ENCODE measurements at places on chromosomes 16 and 17.

DNA sequence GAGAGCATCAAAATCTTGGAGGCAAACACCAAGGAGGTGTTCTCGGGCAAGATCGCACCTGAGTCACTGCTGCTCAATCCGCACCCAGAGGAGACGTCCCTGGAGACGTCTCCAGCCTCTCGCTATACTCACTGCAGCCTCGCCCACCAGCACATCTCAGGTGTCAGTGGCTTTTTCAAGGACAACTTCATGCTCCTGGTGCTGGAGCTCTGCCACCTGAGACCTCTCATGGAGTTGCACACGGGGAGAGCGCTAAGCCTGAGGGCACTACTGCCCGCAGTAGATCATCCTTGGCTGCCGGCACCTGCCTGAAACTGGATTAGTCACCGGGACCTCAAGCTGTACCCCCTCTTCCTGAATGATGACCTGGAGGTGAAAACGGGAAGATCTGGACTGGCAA lies 2.6 kb upstream of the MBTPS1 start:
- DNase-seq = no peak

DNA sequence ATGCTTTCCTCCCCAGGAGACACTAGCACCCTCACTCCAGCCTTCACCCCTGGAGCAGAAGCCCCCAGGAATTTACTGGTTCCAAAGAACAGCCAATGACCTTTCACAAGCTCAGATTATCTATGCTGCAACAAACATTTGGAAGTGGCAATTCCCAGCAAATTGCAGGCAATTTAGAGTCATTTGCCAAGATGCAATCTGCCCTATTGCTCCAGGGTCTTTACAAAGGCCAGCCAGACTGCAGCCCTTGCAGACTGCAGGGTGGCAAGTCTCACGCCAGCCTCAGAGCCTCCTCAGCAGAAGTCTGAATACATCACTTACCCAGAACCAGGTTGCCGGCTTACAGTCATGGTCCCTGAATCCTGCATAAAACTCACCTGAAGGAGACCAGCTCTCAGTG lies 21.8 kb downstream of the AXIN1 start:
- no peak for DNase-seq

- DNase-seq = no peak
Observed at GRCh38 chr17:4609761-4610160, 25.4 kb downstream of the SMTNL2 start.

DNA sequence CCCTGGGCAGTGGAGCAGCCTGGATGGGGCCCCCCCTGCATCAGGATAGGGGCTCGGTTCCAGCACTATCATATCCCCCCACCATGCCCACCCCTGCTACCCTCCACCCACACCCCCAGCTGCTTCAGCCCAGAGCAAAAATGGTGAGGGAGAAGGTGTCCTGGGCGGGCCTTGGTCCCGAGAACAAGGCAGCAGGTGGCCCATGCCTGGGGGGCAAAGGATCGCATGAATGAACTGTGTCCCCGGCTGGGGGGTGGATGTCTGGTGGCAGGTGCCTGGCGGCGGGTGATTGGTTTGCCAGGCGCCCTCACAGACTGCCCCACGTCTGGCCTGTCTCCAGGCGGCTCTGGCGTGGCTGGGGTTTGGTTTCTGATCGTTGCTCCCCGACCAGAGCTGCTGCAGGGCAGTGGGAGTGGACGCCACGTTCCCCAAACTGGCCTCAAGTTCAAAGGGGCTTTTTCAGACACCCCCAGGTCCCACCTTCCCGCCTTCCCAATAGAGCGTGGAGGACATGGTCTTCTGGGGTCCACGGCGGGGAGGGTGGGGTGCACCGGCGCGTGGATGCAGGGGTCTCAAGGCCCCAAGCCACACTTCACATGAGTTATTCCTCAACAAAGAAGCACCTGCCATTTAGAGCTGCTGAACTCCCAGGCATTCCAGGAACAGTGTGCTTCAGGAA lies 12.6 kb downstream of the UTS2R start:
- no peak for DNase-seq

- DNase-seq = no peak
Observed at GRCh38 chr17:74918906-74919305, 4.1 kb downstream of the USH1G start.

GRCh38 chr17:71764505-71764904 lies 356.3 kb upstream of the SOX9 start:
- DNase-seq = no peak

DNA sequence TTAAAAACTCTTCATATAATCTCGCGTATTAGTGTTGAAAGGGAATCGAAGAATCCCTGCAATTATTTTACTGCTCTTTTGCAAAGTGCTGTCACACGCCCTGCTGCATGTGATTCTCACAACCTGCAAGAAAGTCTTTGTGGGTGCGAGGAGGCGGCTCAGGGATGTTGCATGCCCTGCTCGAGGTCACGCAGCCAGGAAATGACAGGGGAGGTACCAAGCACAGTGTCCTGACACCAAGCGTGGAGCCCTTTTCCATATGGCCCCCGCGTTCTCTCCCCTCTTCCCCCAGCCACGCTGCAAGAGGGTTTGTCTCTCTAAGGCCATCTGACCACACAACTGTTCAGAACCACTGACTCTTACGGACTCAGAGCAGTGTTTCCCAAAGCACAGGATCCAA lies 37.6 kb downstream of the OR3A1 start:
- DNase-seq = no peak

DNA sequence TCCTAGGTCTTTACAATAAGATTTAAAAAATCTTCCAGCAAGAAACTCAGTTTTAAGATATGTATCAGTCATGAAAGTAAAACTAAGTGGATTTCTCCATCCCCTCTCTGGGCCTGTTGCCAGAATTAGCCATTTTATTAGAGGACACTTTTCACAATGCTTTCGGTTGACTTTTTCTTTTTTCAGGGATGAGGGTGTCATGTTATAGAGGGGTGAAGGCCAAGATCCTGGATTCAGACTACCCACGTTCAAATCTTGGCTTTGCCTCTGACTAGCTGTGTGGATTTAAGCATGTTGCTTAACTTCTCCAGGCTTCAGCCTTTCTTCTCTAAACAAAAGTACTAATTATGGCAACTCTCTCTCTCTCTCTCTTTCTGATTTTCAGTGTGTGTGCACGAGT lies 111.7 kb upstream of the COX10 start:
- no peak for DNase-seq

- no peak for DNase-seq
Observed at GRCh38 chr17:54111576-54111975, 288.8 kb downstream of the KIF2B start.

GRCh38 chr16:27556471-27556870 lies 6.5 kb downstream of the KATNIP start:
- no peak for DNase-seq

DNA sequence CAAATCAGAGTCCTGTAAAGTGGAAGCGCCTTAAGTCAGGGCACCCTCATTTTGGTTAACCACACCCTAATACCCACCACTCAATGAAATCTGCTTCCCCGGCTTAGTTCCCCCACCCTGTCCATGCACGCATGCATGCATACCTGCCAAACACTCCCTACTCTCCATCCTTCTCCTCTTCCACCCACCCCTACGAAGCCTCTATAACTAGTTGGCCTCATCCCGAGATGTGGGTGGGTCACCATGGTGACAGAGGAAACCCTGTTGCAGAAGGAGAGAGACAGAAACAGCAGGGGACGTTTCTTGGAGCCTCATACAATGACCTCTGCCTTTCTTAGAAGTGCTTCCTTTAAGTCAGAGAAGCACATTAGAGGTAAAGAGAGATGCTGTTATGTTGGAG lies 46.8 kb upstream of the DNAH9 start:
- no peak for DNase-seq

GRCh38 chr17:37212179-37212578 lies 163.6 kb upstream of the C17orf78 start:
- no peak for DNase-seq

DNA sequence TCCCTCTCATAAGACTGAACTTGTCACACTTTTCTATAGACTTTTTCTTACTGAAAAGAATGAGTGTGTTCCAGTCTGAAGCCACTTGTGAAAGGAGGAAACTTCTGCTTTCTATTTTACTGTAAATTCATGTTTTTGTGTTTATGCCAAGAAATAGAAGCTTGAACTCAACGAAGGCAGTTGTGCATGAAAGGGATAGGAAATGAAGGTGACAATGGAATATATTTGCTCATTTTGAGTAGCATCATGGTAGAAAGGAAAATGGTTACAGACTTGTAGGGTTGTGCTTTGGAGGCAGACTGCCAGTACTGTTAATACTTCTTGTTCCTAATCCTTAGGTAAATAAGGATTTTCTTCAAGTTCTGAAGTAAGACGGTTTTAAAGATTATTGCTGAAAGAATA lies 8.1 kb downstream of the CLTC start:
- no peak for DNase-seq

- no peak for DNase-seq
Observed at GRCh38 chr17:66777689-66778225, 57.2 kb upstream of the CACNG5 start.

- no peak for DNase-seq
Observed at GRCh38 chr16:14121872-14122271, 50.8 kb downstream of the MRTFB start.

GRCh38 chr17:7989781-7990655 lies 12.4 kb upstream of the GUCY2D start:
- DNase-seq = peak; percentile 87

- no peak for DNase-seq
Observed at GRCh38 chr16:9033125-9033830, 58.2 kb upstream of the HAPSTR1 start.

- DNase-seq = peak; percentile 62
Observed at GRCh38 chr17:17313350-17313991, 10.3 kb downstream of the NT5M start.

DNA sequence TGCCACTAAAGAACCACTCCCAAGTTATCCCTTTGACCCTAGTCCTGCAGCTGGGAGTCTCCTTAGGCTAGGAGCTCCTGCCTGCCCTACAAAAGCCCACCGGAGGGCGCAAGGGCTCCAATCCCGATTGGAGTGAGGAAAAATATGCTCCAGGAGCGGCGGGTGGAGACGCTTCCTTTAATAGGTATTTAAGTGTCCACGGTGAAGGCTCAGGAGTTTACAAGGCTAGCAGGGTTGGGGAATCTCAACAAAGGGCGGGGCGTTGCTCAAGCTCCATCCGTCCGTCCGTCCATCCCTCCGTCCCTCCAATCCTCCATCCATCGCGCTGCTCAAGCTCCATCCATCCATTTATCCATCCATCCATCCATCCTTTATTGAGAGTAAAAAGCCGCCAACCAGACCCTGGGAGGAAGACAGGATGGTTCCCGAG lies 556 bp upstream of the SPNS1 start:
- DNase-seq = no peak

- no peak for DNase-seq
Observed at GRCh38 chr17:20823905-20824304, 218.9 kb downstream of the USP22 start.

DNA sequence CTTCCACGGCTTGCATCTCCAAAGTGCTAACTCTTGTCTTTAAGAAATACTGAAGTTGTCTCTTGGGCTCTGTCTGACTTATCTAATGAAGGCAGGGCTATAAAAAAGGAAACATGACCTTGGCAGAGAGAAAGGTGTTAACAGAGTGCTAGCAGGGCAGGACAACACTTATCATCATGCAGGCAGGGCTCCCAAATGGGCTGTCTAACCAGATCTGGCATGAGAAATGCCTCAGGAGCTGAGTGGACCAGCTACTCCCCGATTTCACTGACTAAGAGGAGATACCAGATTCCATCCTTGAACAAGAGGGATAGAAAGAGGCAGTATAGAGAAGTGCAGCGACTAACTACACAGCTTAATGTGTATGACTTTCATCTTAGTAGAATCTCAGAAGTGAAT lies 32.6 kb downstream of the PMP22 start:
- DNase-seq = no peak

GRCh38 chr16:85014311-85014710 lies 3.0 kb upstream of the ZDHHC7 start:
- no peak for DNase-seq

DNA sequence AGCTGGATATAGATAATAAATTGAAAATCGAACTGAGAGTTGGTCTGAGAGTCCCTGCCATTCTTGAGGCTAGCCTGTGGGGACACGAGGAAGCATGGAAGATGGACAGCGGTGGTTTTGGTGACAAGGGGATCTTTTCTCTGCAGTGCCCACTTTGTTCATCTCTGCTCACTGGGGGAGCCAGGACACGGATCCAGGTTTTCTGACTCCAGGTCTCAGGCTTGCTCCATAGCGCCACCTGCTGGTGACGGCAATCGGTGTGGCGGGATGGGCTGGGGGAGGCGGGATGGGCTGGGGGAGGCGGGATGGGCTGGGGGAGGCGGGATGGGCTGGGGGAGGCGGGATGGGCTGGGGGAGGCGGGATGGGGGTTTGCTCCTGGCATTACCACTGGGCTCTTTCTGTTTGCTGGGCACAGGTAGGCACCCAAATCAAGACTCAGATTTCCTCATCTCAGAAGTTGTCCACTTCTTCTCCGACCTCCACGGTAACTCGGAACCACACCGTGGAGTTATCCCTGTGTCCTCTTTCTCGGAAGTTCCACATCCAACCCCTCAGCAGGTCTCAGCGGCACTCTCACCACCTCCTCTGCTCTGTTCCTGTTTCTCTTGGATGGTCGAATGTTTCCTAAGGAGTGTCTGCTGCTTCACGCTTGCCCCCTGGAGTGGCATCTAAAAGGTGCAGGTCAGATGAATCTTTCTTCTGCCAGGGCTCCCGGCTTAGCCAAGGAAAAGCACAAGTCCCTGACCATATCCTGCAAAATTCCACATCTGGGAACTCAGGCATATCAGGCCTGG lies 142.4 kb downstream of the CYLD start:
- no peak for DNase-seq

GRCh38 chr16:50293994-50294855 lies 27.9 kb downstream of the ADCY7 start:
- no peak for DNase-seq

DNA sequence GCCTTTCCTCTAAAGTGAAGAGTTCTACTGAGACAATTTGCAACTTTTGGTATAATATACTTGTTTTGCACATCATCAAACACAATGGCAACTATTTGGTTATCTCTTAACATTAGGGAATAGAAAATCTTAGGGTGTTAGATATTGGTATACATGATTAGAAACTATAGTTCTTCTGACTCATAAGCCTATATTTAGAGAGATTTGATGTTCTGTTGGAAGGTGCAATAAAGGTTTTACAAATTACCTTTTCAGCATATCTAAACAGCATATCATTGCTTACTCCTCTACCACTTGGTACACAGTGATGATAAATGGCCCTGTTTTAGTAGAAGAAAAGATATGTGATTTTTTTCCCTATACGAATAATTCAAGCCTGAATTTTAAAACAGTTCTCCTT lies 6.2 kb downstream of the EVI2B start:
- no peak for DNase-seq

DNA sequence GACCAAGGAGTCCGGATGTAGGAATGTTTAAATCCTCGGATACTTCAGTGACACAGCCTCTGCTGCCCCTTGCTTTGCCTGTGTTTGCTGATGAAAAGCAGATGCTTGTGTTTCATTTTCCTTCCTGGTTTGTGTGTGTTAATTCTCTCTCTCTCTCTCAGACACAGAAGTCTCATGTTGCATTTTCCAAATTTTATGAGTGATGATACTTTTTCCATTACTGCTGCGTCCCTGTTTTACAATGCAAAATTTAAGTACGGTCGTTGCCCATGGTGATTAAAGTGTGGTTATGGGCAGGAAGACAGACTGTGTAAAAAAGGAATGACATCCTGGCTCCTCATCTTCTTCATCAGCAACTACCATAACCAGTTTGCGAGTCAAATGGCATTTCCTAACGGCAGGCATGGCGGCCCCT lies 5.7 kb downstream of the RMI2 start:
- no peak for DNase-seq

Data from activated effector memory CD4-positive, alpha-beta T cell treated with Interleukin-2 at 50 U/mL for 16 hours (primary cell).